CD4-positive, alpha-beta T cell treated with Interleukin-15 for 4 hours (primary cell): ENCODE measurements at places on chromosomes 6 and 20.
A peak's percentile ranks its signal among the peaks of the same experiment; 100 is the strongest.

- DNase-seq: no peak
These were observed 54.2 kb downstream of the RALY start for GRCh38 chr20:34047917-34048316.

DNA sequence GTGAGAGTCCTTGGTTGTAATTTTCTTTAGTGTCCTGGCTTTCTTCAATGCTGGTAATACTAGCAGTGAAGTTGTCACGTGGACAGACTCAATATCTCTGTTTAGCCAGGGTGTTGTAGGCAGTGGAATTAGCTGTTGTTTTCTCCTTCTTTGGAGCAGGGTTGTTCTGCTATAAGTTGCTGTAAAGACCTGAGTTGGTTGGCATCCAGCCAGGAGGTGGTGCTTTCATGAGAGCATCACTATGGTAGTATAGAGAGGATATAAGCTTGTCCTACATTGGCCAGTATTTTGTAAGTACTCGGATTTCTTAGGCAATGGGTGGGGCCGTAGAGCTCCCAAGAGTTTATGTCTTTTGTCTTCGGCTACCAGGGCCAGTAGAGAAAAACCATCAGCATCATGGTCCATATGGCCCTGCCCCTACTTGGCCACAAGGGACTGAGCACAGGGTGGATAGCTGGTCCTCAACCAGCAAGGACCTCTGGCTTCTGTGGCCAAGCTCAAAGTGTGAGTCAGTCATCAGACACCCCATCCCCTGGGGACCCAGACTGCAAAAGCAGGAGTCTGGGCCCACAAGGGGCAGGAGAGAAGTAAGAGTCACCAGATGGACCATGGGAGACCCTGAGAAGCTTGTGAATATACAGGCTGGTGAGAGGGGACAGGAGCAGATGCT lies 127.9 kb upstream of the NXT1 start:
- DNase-seq: no peak

DNA sequence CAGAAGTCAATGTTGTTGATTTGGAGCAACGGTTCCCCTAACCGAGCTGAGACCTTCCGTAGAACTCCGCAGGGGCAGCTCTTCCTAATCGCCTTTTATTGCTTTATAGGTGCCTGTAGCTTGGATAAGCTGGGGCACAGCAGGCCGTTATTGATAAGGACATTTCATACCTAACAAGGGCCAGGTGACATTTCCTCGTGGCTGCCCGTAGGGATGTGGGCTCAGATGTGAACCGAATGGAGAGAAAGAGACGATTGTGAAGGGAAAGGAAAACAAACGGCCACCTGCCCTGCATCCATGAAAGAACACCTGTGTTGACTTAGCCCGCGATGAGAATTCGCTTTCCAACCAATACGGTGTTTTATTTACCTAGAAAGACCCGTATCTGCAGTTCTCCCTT lies 53.3 kb upstream of the DACT2 start:
- DNase-seq: no peak

DNA sequence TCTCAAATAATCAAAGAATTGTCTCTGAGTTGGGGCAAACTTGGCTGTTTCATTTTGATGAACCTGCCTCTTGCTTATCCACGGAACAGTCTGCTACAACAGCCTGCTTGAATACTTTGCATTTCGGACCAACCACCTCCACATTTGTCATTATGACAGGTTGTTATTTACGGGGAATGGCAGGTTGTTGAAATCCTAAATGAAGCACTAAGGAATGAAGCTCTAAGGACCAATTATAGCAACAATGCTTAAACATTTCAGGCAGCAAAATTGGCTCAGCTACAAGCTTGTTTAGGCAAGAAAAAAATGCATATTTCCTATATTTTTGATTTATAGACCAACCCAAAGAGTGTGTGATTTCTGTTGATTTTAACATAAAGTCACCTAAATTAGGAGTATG lies 84.5 kb downstream of the MAP3K7 start:
- DNase-seq: no peak

DNA sequence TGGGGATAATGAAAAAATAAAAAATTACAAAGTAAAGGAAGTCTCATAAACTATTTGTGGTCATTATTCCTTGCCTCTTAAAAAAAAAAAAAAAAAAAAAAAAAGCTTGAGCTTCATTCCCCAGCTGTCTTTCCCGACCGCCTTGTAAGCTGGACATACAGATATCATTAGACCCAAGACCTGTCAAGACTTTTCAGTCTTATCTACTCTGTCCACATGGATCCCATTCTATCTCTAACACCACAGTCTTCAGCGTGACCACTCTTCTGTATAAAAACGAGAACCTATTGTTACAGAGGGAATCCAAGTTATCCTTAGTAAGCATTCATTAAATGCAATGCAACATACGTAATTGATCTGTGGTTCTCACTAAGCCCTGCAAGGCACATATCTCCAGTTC lies 423.5 kb downstream of the MEI4 start:
- no peak for DNase-seq

- no peak for DNase-seq
These were observed 6.2 kb upstream of the FLRT3 start for GRCh38 chr20:14343491-14344065.

DNA sequence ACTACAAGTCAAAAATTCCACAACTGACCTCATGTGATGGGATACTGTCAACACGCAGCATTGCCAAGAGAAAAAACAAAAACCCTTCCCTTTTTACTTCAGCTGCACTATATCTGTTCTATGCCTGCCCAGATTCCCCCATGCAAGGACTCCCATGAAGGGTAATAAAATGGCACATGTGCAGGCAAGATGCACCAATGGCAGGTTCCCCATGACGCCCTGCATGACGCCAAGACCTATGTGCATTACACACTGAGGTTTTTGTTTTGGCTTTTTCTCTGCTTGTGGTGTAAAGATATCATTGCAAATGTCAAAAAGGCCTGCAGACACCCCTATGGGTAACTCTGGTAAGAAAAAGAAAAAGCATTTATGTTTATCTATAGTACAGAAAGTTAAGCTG lies 403.4 kb downstream of the HDGFL1 start:
- no peak for DNase-seq

DNA sequence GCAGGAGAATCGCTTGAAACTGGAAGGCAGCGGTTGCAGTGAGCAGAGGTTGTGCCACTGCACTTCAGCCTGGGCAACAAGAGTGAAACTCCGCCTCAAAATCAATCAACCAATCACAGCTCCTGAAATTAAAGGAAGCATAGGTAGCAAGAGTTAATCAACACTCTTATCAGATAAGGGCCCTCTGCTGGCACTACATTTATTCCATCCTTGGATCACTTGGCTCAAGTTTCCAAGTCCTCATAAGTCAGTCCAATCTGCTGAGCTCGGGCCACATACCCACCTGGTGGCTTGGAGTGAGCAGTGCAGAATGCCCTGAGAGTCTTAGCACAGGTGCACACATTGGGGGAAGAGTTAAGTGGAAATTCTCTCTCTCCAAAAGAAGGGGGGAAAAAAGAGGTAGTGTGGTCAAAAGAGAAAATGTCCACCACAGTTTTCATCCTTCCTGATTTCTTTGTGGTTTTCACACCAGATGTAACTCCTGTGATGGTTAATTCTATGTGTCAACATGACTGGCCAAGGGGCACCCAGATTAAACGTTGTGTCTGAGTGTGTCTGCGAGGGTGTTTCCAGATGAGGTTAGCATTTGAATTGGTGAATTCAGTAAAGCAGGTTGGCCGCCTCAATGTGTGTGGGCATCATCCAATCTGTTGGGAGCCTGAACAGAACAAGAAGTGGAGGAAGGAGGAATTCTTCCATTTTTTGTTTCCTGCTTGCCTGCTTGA lies 14.2 kb upstream of the FAM8A1 start:
- no peak for DNase-seq

- no peak for DNase-seq
These were observed 89.1 kb downstream of the CDH22 start for GRCh38 chr20:46219190-46219589.

GRCh38 chr6:123635144-123635543 lies 1.6 kb downstream of the TRDN start:
- no peak for DNase-seq

DNA sequence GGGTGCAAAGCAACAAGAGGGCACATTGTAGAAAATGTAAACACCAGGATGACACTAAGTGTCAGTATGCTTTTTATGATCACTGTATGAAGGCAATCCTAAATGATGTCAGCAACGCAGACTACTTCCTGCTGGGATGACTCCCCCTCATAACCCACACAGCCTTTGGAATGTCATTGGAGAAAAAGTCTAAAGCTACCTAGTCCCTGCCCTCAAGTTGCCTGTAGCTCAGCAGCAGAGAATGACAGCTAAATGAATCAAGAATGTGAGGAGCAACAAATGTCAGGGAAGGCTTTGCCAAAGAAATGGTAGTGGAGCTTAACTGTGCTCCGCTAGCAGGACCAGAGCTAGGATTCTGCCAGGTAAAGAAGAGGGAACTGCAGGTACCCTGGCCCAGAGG lies 555.6 kb downstream of the CD83 start:
- DNase-seq: no peak

DNA sequence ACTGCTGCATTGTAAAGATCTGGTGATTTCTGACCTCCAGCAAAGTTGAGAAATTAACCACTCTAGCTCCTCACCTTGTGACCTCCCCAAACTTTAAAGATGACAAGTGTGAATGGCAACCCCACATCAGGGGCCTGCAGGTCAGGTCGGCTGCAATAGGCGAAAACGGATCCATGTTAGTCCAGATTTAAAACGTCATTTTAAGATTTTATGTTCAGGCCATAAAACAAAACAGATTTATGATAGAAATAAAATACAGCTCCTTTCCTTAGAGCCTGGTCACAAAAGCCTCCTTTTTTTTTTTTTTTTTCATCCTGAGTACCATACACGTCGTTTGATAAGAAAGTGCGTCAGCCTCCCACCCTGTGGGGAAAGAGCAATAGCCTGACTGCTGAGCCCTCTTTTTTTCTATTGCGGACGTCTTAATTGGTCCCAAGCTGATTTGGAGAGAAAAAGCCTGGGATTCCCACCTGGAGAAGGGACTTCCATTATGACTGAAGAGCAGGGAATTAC lies 519.2 kb upstream of the NOX3 start:
- DNase-seq: no peak

GRCh38 chr6:40582892-40583291 lies 4.3 kb downstream of the LRFN2 start:
- DNase-seq: peak; percentile 17

DNA sequence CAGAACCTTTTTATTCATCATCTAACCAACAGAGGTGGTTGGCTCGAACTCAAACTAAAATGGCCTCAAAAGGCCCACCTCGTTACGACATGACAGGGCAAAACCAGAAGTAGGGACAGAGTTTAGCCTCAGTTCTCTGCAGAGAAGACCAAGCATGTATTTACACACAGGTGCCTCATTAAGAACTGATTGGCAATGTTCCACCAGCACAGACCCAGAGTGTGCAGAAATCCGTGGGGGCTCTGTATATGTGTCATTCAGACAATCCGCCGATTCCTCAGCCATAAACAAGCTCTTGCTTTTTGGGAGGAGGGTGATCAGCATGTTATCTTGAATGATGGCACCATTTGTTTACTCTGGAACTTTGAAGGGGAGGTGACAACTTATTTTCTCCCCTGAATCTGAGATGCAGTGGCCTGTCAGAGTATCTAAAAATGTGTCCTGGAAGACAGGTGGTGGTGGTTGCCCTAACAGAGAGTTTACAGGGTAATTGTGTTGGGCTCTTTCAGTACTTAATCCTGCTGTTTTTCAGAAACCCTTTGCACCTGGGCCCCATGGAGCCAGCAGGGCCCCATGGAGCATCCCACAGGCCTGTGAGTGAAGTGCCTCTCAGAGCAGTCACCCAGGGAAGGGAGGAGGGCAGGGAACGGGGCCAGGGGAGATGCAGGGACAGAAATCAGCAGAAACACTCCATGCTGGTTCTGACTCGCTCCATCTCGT lies 29.1 kb upstream of the C20orf203 start:
- no peak for DNase-seq

GRCh38 chr6:170317718-170318117 lies 11.2 kb downstream of the FAM120B start:
- DNase-seq: no peak

DNA sequence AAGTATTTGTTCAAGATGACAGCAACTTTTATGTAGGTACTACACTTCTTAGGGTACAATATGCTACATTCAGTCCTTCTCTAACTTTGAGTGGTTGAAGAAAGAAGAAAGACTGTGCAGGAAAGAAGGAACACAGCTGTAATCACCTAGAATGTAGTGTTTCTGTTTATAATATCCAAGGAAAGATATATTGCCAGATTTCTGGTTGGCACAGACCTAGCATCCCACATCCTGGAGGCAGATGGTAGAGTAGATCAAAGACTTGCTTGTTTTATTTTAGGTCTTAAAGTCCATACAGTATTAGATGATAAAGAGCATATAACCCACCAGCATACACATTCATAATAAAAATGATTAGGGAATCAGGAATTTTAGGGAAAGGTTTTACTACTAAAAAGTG lies 13.3 kb upstream of the FABP7 start:
- no peak for DNase-seq

- no peak for DNase-seq
These were observed 108.2 kb downstream of the KIF6 start for GRCh38 chr6:39617026-39617425.

GRCh38 chr6:168044521-168045130 lies 34.4 kb downstream of the FRMD1 start:
- no peak for DNase-seq

- DNase-seq: no peak
These were observed 4.1 kb upstream of the YTHDF1 start for GRCh38 chr20:63219866-63220521.

DNA sequence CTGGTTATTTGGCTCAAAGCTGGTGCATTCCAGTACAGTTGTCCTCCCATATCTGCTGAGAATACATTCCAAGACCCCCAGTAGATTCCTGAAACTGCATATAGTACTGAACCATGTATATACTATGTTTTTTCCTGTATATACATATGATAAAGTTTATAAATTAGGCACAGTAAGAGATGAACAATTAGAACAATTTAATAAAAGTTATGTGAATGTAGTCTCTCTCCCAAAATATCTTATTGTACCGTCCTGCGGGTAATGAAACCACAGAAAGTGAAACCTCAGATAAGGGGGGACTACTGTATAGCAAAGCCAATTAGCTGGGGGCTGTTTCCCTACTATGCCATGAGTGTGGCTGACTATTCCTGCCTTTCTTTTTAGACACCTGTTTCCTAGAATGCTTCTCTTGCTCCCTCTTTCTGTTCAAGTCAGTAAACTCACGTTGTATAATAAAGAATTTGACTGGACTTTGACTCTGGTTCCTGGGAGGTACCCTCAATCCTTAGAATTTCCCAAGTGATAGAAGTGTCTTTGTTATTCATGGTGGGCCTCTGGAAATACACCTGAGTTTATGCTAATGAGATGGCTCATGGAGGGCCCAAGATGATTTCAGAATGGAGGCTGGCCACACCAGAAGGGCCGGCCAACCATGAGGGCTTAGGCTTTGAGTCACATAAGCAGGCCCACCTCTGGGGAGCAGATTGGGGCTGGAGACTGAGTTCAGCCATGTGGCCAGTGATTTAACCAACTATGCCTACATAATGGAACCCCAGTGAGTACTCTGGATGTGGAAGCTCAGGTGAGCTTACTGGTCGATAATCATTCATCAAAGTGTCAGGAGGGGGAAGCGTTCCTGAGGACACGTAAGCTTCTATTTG lies 689 bp upstream of the BLOC1S5 start:
- DNase-seq: no peak

- DNase-seq: no peak
These were observed 20.0 kb downstream of the PREX1 start for GRCh38 chr20:48807586-48808381.
